ENCODE measurements at places on chromosomes 4 and X.

DNA sequence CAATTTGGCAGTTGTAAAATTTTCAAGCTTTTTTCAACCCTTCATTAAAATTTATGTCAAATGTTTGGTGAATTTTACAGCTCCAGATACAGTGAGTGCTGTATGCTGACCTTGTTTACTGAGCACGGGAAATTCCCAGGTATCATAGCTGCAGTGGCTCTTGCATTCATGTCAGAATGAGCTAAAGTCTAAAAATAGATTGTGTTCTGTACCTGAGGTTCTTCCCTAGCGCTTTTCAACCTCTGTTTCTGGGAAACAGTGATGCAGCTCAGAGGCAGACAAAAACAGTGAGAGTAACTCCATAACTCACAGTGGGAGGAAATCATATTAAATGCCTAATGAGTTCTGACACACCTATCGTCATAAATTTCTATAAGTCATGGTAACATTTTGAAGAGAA, 393.8 kb upstream of the GNPDA2 start:
- no peak for DNase-seq

DNA sequence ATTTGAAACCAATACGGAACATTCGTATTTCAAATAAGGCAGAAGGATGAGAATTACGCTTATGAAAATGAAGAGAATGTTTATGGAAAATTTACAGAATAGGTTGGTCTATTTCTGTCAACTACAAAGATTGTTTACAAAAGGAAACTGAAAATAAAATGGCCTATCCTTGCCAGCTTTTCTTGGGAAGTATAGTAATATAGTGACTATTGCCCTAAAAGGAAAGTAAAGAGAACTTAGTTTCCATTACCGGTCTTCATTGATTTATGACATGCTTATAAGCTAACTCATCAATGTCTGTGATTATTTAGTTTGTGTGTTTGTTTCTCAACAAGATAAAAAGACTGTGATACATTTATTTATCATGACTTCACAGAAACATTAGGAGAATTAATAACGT, 2.9 kb upstream of the SPRY1 start:
- DNase-seq = no peak

DNA sequence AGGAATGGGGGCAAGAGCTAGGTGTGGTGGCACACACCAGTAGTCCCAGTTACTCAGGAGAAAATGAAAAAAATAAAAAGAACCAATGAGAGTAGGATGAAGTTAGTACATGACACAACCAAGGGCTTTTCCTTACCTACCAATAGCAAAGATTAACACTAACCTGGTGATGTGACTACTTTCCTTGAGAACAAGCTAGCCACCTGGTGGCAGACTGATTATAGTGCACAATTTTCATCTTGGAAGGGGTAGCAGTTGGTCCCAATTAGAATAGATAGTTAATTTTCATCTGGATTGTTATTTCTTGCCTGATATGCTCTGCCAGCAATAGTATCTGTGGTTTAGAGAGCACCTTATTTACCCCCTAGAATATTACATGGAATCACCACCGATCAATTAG, 1216.8 kb upstream of the PABPC4L start:
- DNase-seq = peak; percentile 27

- no peak for DNase-seq
These were observed 5.2 kb downstream of the RPS4X start for GRCh38 chrX:72271812-72272211.

DNA sequence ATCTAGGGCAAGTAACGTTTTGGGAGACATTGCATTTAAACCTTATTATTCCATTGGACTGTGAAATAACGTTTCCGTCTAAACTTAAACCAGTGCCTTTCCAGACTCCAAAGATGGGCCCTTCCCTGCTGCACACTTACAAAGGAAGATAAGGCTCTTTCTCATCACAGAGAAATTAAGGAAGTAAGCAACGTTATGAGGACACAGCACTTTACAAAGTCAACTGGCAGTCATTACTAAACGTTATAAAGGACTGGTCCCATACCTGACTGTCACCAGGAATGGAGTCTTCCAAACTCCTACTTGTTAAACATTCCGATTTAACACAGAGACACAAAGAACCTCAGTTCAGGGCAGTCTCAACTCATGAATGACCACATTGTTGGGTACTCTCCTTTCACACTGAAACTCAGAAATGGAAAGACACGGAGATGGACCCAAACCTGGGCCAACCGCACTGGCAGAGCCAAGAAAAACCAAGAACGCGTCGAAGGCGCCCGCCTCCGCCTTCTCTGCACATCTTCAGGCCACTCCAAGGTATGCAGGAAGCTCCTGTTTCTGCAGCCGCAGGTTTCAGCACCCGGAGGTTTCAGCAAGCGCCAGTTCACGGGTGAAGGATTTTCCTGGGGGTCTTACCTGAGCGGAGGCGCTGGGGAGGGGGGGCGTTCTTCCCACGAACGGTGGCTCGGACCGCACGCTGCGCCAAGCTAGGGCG, 670 bp downstream of the PAPSS1 start:
- DNase-seq = no peak

- DNase-seq = peak; percentile 62
These were observed at the start of gene GRIA2 for GRCh38 chr4:157220371-157220881. Gene GRIA2, plus strand, starts transcription at chr4:157220728. Its CDS starts 315 bp downstream, at chr4:157221043.

- no peak for DNase-seq
These were observed 1414.0 kb upstream of the AGA start for GRCh38 chr4:178856139-178856800.

- DNase-seq = no peak
These were observed 1.5 kb downstream of the BMP3 start for GRCh38 chr4:81031796-81032551.

DNA sequence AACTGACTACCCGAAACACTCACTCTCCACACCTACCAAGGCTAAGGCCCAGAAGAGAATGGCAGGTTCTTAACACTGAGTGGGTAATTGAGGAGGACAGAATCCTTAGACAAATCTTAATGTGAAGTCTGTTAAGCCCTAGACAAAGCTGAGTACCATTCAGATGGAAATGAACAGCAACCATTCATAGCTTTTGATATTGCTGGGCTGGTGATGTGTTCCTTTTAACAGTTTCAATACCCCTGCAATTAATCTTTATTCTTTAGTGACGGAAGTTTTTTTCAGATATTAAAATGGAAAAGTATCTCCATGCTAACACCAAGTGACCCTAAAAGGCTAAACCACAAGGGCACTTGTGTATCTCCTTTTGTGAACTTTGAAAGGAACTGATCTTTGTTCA, 334.9 kb downstream of the OPHN1 start:
- DNase-seq = no peak

DNA sequence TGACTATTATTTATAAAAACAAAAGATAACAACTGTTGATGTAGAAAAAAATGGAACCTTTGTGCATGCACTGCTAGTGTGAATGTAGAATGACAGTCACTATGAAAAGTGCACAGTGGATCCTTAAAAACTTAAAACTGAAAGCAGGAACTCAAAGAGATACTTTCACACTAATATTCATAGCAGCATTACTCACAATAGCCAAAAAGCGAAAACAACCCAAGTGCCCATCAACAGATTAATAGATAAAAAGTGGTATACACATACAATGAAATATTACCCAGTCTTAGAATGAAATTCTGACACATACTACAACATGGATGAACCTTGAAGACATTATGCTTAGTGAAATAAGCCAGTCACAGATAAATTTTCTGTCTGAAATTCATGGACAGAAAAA, 23.8 kb downstream of the CENPC start:
- no peak for DNase-seq

DNA sequence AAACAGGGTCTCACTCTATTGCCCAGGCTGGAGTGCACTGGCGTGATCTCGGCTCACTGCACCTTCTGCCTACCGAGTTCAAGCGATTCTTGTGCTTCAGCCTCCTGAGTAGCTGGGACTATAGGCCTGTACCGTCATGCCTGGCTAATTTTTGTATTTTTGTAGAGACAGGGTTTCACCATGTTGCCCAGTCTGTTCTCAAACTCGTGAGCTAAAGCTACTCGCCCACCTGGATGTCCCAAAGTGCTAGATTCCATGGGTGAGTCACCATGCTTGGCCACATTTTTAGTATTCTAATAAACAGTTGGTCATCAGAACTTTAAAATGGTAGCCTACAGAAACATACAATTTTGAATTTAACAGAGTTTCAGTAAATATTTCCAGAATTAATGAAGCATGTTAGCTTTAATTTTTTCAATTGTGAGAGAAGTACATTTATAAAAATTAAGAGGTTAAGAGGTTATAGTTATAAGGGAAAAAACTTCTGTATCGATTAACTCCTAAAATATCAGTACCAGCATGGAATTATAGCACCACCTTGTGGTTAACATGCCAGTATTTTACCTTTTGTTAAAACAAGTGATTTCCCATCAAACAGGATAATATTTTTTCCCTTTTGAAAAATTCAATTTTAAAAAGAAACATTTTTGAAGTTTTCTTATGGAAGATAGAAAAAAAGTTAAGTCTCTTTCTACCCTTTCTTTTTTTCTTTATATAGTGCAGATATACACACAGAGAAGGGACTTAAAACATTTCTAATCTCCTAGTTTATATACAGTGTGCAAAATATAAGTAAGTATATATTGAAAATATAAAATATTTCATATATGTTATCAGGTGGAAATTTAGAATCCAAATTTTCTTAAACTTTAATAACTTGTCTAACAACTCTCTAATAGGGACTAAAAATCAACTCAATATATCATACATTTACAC, 35.4 kb downstream of the CEP44 start:
- DNase-seq = peak; percentile 17
